Hematopoietic multipotent progenitor cell treated with erythropoietin and hydrocortisone succinate and interleukin-3 and kit ligand, for 15 days (in vitro differentiated cells): ENCODE measurements at places on chromosomes 12 and 14.
A peak's percentile ranks its signal among the peaks of the same experiment; 100 is the strongest.

GRCh38 chr12:9106067-9106466 is 9.7 kb downstream of the A2M start:
- no peak for DNase-seq

DNA sequence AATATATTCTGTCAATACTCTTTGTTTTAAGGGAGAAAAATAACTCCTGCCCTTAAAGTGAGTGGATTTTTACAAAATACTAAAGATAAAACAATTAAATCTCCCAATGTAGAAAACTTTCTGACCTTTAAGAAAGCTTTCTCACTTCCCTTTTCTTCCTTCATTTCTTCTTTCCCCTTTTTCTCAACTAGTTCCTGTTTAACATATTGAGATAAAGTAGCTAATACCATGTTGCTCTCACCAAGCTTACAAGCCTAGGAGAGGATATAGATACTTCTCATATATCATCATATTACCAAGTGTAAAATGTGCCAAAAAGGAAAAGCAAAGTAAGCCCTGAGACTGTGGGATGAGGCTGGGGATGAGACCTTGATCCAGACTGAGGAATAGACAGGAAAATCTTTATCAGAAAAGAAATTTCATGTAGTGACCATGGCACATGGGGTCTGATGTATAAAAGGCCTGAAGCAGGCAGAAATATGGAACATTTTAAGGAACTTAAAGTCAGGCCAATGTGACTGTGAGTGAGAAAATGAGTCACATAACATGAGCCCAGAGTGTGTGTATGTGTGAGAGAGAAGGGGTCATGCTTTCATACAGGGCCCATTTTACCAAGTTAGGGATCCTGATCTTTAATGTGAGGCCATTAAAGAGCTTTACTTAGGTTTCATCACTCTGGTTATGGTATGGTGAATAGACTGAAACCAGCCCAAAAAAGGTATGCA is 1.6 kb upstream of the RPL10L start:
- DNase-seq, result no peak

DNA sequence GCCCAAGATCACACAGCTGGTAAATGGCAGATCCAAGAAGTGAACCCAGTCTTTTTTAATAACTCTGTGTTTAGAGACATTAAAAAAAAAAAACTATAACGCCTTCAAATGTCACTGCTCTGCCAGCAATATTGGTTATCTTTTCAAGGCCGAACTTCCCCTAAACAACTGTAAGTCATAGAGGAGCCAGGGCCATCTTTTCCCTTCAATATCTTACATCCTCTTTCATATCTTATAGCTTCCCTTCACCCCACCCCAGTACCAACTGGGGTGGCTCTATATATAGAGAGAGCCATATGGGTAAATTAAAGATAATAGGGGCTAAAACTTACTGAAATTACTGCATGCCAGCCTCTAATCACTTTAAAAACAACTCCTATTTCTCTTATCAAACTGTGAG is 100.2 kb downstream of the STAB2 start:
- DNase-seq, result no peak

DNA sequence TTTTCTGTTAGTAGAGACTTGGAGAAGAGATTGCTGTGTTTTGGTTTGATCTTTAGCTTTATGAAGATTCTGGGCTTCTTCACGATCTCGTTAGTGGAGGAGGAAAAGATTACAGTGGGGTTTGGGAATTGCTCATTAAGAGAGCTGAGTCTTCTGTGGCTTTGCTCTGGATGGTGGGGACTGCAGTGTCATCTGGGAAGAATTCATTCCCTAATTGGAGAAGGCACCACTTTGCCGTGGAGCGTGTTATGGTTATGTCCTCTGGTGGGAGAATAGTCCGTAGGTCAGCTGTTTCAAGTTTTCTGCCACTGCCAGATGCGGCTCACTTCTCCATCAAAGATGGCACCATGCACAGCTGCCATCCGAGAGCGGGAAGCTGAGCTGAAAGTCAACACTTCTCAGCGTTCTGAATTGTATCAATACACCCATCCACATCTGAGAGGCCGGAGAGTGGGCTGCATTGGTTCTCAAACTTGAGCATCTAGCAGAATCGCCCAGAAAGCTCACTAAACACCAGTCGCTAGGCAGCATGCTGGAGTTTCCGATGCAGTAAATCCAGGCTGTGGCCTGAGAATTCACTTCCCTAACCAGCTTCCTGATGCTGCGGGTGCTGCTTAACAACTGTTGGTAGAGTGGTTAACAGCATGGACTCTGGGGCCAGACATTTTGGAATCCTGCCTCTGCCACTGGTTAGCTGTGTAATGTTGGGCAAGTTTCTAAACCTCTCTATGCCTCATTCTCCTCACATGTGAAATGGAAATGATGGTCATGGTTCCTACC is 117.8 kb downstream of the PLXNC1 start:
- no peak for DNase-seq

DNA sequence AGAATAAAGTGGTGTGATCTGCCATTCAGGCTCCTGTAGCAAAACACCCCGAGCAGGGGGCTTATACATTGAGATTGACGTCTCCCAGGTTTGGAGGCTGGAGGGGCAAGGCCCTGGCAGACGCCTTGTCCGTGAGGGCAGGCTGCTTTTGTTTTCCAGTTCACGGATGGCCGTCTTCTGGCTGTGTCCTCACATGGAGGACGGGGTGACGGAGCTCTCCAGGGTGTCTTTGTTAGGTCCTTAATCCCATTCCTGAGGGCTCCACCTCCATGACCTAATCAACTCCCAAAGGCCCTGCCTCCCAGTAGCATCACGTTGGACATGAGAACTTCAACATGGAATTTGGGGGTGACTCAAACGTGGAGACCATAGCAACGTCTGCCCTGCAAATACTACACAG is 147.7 kb downstream of the KIF26A start:
- no peak for DNase-seq

- DNase-seq, result no peak
These were observed 10.7 kb downstream of the IFT81 start for GRCh38 chr12:110134691-110135411.

DNA sequence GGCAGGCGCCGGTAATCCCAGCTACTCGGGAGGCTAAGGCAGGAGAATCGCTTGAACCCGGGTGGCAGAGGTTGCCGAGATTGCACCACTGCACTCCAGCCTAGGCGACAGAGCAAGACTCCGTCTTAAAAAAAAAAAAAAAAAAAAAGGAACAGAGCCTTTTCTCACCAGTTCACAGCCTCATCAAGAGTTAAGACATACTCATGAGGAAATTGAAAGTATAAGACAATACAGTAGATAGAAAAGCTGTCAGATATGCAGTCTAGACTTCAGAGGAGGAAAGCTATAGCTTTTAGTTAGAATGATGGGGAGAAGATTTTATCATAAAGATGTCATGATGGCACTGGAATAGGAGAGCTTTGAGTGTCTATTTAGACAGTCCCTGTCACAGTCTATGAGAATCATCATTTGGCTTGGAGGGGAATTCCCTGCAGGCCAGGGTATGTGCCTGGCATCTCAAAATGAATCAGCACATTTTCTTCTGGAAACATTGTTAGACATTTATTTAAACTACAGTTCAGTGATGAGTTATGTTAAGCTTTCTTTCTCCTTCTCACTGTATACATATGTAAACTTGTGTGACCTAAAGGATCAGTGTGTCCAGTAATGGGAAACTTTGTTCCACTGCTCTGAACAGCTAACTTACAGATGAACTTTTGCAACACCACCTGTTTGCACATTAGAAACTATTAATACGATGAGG is 2.9 kb upstream of the RAB35 start:
- DNase-seq, result peak; percentile 6
